ENCODE measurements at places on chromosomes 16 and 17.
A peak's percentile ranks its signal among the peaks of the same experiment; 100 is the strongest.

DNA sequence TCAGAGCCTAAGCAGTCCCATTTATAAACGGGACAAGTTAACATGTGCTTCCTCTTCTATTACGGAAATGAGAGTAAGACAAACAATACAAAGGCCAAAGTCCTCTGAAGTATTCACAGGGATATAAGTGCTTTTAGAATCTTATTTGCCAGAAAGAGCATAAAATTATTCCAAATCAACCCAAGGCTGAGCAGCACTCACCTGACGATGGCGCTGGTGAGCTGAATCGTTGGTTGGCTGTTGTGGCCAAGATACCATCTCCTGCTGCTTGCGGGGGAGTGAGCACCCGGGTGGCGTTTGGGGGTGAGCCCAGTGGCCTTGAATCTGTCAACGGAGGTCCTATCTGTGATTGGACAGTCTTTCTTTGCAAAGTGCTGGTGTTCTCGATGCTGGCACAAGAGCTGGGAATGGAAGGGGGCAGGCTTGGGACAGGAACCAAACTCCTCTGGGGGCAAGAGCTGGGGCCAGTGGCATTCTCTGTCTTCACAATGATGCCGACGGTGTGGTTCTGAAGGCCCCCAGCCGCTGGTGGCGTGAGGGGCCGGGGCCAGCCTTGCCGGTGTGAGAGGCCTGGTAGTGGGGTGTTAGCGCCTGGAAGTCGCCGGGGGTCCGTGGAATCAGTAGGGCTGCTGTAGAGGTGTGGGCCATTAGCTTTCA lies 9.5 kb upstream of the DHRS13 start:
- DNase-seq, result peak; percentile 61

- DNase-seq, result no peak
These were observed 379.0 kb upstream of the GOT2 start for GRCh38 chr16:59113004-59113670.

DNA sequence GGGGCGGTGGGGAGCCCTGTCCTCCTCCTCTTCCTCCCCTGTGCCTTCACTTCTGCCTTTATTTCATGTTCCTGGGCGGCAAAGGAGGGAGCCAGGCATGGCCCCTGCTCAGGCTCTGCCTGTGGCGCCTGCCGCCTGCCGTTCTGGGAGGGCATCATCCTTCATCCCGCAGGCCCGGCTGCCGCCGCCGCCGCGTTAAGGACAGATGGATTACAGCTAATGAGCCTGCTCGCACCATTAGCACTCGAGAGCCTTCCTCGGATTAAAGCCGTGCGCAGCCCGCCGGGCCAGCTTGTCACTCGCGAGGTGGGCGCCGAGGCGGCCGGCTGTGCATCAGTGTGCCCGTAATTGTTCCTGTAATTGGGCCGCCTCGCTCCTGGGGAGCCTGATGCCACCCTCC lies 127.7 kb upstream of the GSE1 start:
- no peak for DNase-seq

- no peak for DNase-seq
These were observed 220.4 kb downstream of the CBLN1 start for GRCh38 chr16:49061137-49061714.

DNA sequence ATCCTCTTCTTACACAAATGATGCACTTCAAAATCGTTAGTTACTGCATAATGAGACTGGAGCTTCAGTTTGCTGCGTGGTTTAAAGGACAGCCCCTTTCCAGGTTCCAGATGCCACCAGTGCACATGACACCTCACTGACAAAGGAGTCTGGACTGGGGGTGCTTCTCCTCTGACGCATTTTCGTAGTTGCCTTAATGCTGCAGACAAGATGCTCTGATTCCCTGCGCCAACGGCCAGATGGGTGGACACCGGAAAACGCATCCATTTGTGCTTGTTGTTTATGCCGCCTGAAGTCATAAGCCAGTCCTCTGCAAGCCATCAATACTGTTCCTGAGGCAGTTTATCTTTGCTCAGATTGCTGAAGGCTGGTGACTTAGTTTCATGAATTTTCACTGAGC lies 16.0 kb downstream of the FBXO31 start:
- no peak for DNase-seq

DNA sequence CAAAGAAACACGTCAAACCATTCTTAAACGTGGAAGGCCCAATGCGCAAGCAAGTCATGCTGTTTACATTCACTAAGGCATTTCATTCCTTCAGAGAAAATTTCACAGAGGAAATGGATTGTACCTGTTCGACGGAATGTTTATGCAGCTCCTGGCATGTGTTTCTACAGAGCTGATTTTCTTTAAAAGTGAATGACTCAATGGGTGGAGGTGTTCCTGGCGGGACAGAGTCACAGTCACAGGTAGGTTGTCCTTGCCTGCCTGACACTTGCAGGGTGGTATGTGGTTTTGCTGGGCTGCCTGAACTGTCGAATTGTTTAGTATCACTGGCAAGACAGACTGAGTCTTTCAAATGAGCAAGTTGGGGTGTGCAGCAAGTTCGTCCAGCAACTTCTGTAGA lies 11.6 kb downstream of the PALB2 start:
- DNase-seq, result no peak

DNA sequence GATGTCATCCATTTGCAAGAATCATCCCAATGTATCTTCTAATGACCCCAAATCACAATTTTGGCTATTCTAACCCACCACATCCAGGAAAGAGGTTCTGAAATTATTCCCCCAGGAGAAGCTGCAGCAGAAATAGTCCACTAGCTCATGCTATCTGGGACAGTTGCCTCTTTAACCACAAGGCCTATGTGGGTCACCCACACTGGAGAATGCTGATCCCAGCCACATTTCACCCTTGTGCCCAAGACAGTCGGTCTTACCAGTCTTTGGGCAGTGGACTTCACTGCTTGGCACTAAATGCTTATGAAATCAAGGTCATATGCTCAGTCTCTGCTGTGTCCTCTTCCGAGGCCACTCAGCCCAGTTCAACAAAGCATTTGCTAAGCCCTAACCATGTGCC lies 27.0 kb downstream of the ABCC12 start:
- DNase-seq, result no peak

- DNase-seq, result no peak
These were observed 15.3 kb downstream of the TMEM204 start for GRCh38 chr16:1548727-1549126.

DNA sequence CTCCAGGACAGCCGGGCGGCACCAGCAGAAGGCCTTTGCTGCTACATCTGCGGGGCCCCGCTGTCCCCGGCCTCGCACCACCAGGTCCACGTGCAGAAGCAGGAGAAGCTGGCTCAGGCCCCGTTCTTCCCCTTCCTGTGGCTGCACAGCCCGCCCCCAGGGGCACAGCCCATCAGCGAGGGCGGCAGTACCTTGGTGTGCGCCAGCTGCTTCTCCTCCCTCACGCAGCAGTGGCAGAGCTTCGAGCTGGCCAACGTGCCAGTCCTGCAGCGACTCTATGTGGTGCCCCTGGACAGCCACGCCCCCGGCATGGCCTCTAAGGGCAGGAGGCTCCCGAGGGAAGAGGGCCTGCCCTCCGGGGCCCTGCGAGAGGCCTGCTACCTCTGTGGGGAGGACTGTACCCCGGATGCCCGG lies 58.3 kb upstream of the CIBAR2 start:
- DNase-seq, result no peak

- DNase-seq, result no peak
These were observed at the start of gene MT1A for GRCh38 chr16:56637814-56638750. MT1A (plus strand) TSS chr16:56638666; CDS start chr16:56638739, 73 bp downstream.

DNA sequence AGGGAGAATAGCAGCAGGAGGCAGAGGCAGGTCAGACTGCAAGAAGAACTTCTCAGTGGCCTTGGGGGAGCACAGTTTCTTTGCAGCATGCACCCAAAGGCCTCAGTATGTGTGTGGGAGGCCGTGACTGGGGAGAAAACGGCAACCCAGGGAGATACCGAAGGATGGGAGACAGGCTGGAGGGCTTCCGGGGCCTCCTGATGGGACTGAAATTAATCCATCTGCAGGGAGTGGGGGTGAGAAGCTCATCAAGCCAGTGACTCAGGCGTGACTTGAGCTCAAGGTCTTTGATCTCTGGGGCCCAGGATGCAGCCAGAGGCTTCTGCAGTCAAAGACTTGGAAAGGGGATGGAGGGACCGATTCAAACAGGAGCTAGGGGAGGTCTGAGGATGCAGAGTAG lies 5.1 kb upstream of the C17orf113 start:
- DNase-seq, result no peak

DNA sequence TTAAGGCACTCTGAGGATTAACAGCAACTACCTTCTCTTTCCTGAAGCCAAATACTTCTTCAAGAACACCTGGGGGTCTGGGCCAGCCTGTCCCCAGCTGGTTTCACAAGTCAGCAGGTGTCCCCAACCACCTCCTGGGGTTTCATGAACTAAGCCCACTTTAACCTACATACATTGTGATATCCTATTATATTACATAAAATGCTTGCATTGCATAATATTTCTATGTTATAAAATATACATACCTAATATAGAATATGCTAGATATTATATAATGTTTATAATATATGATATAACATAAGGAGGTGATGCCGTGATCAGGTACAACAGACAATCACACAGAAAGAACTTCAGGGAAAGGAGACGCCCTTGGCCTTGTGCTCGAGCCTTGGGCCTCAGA lies 367.6 kb downstream of the C16orf95 start:
- no peak for DNase-seq

- no peak for DNase-seq
These were observed 54.9 kb upstream of the MYH10 start for GRCh38 chr17:8685381-8685780.

GRCh38 chr16:73526011-73526804 lies 478.3 kb upstream of the ZFHX3 start:
- DNase-seq, result no peak

GRCh38 chr16:1257561-1258224 lies 1.8 kb downstream of the TPSD1 start:
- DNase-seq, result no peak

DNA sequence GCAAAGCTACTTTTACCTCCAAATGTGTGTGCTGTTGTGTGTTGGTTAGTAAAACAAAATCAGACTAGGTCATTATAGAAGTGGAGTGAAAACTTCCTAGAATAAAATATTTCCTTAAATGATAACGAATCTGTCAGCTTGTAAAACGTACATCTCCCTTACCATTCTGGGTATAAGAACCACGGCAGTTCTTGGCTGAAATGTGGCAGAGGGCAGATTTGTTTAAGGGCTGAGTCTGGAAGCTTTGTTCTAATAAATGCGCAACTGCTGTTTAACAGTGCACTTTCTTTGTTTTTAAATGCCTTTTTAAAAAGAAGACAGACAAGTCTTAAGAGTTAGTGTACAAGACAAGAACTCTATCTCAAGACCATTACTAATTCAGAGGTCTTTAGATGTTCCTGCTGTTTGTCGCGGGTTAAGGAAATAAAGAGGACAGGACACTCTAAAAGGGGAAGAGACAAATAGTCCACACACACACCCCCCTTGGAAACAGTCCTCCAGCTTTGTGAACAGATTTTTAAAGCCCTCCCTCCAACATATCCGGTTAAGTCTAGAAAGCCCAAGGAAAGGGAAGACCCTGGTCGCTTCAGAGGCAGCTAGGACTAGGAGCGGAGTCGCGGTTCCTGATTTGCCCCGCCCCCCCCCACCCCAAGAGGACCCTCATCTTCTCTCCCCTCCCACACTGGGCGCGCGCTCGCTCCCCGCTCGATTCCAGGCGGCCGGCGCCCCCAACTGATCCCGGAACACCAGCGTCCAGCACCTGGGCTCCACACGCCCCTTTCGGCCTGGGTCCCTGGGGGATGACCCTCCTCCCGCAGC lies 658 bp downstream of the SYNRG start:
- peak; percentile 54 for DNase-seq

DNA sequence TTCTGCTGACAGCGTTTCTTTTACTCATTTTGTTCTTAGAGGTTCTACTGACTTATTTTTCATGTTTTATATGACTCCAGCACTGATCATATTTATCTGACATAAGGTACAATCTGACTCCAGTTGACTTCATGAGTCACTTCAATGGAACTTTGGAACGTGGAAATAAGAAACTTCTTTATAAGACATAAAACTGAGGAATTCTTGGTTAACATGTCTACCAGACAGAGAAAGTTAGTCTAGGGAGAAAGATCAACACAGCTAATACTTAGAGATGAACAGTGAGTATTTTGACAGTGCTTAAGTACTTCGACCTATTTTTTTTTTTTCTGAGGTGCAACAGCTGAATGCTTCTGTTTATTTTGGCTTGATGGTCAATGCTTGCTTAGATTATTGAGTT lies 679.5 kb downstream of the KCNJ2 start:
- DNase-seq, result no peak

- no peak for DNase-seq
These were observed 36.7 kb downstream of the SMG6 start for GRCh38 chr17:2266865-2267228.

- peak; percentile 65 for DNase-seq
These were observed 28.3 kb downstream of the TTC19 start for GRCh38 chr17:16027708-16028584.

- no peak for DNase-seq
These were observed 7.3 kb downstream of the CDH11 start for GRCh38 chr16:65114527-65114926.

- DNase-seq, result no peak
These were observed 16.1 kb downstream of the USP10 start for GRCh38 chr16:84715854-84716253.

- DNase-seq, result no peak
These were observed 13.1 kb upstream of the RNPS1 start for GRCh38 chr16:2280981-2281542.

GRCh38 chr17:79374087-79374689 lies 236.7 kb downstream of the RBFOX3 start:
- DNase-seq, result no peak

DNA sequence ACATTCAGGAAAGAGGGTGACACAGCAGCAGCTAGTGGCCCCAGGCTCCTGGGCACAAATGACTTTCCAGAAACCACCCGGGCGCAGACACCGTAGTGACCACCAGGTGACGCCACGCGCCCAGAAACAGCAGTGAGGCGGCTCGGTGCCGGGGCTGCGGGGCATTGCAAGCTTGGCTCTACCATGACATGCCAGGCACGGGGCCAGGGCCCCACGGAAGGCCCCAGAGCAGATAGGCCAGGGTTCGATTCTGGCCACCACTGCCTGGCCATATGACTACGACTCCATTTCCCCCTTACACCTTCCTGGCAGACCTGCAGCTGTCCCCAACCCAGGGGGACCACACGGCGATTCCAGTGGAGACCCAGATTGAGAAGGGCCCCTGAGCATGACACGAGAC lies 6.7 kb downstream of the RHBDF1 start:
- peak; percentile 95 for DNase-seq
